Transverse colon (tissue), 4 donors: ENCODE measurements at places on chromosomes 12 and 14. TPM values are rescaled to one million over a fixed set of nuclear protein-coding genes. Genes with fewer than 3 reads are reported as not detected.

GRCh38 chr14:92900660-92901059 lies 22.3 kb upstream of the CHGA start:
- no peak for DNase-seq

GRCh38 chr12:91074154-91074709 lies 16.4 kb upstream of the KERA start:
- no peak for DNase-seq

GRCh38 chr12:92604786-92605185 lies 98.0 kb upstream of the PLEKHG7 start:
- DNase-seq, result no peak

DNA sequence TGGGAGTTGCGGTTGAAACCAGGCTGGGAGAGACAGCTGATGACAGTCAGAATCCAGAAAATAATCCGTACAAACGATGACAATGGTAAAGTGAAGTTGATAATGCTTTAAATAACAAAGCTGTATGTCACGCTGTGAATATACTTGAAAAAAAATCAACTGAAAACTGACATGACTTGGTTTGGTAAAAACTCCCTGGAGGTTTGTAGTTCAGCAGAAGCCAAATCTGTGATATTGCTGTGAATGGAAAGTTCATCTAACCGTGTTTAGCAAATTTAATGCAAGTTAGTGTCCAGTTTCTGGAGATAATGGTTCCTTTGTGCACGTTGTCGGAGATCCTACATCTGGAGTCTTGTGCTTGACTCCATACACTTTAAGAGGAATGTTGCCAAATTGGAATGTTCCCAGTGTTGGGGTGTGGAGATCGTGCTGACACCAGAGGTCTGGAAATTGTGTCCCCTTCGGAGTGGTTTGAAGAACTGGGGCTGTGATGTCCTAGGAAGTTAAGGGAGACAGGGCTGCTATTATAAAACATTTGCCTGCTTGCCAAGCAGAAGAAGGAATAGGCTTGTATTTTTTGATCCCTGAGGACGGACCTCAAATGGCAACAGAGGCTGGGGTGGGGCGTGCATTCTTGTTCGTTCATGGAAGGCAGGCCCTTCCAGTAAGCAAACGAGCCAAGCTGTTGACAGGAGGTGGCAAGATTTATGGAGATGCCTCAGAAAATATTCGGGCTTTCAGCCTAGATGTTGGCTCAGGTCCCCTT lies 30.6 kb downstream of the PPFIBP1 start:
- peak; percentile 14 for DNase-seq

GRCh38 chr14:103905842-103906456 lies 22.3 kb upstream of the TDRD9 start:
- no peak for DNase-seq

GRCh38 chr12:50745861-50746260 lies 18.0 kb upstream of the ATF1 start:
- no peak for DNase-seq

DNA sequence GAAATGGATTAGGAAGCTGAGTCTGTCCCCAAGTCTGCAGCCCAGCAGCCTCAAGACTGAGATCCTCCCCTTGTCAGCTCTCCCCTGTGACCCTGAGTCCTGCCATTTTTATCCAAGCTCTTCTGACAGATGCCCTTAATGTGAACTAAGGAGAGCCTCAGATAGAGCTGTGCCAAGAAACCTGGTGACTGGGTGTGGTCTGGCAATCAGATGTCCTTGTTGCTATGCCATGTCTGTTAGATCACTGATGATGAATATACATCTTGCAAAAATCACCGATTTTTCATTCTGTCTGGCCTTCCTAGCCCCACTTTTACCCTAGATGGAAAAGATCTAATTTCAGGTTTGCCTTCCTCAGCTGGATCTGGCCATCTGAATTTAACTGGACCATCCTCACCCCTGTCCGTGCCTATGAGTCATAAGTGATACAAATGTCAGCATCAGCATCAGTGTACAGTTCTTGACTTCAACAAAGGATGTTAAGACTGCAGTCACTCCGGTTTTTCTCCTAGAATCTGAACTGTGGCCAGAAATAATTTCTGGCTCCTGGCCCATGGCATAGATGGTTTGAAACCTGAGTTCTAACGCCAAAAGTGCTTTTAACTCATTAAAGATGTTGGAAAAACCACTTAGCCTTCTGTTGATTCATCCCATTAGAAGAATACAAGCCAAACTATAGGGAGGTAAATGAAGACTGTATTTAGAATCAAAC lies 61.2 kb upstream of the GRIP1 start:
- DNase-seq, result no peak

- no peak for DNase-seq
Measured at GRCh38 chr12:96521895-96522682, 32.7 kb downstream of the CFAP54 start.

GRCh38 chr12:24244801-24245200 lies 295.3 kb upstream of the SOX5 start:
- DNase-seq, result no peak

- peak; percentile 23 for DNase-seq
Measured at GRCh38 chr12:132872975-132873421, 14.4 kb downstream of the CHFR start.

GRCh38 chr14:74647678-74648461 lies 35.8 kb upstream of the LTBP2 start:
- no peak for DNase-seq

GRCh38 chr12:106269150-106269771 lies 21.4 kb upstream of the CKAP4 start:
- DNase-seq, result no peak

GRCh38 chr14:35292770-35293561 lies 784 bp downstream of the PSMA6 start:
- DNase-seq, result no peak

DNA sequence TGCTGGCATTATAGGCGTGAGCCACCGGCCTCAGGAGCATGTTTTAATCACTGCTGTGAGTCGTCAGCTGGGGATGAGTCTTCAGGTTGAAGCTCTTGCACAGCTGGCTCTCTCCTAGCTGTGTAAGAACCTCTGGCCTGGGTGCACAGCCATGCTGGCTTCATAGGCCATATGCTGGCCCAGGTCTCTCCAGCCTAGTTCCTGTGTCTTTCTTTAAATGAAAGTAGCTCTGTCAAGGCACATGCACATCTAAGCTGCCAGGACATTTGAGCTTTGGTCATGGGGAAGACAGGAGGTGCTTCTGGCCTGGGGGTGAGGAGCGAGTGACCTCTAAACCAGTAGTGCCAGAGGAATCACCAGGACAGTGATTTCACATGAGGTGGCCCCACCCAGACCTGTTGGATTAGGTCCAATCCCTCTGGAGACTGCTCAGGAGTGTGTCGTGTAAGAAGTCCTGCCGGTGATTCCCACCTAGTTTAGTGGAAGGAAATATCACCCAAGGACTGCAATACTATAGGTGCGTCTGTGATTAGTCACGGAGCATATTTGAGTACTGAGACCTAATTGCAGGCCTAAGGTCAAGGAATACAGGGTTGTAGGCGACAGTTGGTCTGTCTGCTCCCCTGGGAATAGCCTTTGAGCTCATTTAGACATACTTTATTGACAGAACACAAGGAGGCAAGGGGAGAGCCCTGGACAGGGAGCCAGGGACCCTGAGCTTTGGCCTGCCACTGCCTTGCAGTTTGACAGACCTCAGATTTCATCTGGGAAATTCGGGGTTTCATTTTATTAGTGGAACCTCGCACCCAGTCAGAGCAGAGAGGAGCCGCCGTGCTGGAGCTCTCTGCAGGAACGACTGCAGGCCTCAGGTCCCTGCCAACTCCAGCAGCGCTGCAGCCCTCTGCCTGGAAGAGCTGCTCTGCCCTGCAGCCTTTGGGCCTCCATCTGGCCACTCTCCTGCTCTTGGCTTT lies 67.0 kb downstream of the ANKRD9 start:
- DNase-seq, result peak; percentile 87

GRCh38 chr12:28780096-28780495 lies 369.0 kb upstream of the FAR2 start:
- peak; percentile 9 for DNase-seq

DNA sequence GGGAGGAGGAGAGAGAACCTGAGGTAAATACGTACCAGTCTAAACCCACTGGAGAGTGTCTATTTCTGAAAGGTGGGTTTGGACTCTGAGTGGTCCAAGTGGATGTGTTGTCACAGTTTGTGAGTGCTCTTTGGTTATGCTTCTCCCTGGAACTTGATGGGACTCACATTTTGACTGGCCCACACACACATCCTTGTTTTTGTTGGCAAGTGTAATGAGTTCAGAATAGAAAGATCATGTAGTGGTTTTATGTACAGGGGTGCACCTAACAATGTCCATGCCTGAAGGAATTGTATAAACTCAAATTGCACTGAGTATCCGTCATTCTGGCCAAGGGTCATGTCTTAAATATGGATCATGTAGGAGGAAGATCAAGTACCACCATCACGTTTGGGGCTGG lies 4.8 kb downstream of the PPFIBP1 start:
- DNase-seq, result no peak

DNA sequence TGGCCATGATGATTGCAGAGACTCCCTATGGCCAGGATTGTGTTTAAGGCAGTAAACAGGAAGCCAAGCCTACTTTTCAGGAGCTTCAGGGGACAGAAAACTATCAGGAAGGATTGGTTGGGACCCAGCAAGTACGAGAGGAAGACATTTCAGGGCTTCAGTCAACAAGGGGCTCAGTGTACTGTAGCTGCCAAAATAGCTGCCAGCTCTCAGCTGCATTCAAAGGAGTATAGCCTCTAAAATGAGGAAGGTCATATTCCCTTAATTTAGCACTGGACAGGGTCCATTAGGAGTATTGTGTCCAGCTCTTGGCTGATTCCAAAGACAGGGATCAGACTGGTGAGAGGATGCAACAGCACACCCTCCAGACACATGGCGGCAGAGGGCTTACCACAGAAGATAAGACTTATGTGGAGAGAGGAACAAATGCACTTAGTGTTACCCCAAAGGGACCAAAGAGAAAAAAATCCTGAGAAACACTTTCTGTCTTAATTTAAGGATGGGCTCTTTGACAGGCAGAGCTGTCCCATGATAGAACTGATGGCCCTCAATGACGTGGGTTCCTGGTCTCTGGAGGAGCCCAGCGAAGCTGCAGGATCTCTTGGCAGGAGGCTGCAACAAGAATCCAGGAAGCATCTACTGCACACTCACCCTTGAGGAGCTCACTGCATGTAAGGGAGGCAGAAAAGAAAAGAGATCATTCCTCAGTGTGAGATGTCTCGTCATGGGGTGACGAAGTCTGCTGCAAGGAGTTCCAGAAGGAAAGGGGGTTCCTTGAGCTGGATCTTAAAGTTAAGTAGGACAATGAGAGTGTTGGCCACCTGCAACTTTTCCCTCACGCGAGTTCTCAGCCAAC lies 14.8 kb downstream of the BDKRB1 start:
- no peak for DNase-seq

- DNase-seq, result no peak
Measured at GRCh38 chr12:76634133-76634532, 74.6 kb upstream of the OSBPL8 start.

DNA sequence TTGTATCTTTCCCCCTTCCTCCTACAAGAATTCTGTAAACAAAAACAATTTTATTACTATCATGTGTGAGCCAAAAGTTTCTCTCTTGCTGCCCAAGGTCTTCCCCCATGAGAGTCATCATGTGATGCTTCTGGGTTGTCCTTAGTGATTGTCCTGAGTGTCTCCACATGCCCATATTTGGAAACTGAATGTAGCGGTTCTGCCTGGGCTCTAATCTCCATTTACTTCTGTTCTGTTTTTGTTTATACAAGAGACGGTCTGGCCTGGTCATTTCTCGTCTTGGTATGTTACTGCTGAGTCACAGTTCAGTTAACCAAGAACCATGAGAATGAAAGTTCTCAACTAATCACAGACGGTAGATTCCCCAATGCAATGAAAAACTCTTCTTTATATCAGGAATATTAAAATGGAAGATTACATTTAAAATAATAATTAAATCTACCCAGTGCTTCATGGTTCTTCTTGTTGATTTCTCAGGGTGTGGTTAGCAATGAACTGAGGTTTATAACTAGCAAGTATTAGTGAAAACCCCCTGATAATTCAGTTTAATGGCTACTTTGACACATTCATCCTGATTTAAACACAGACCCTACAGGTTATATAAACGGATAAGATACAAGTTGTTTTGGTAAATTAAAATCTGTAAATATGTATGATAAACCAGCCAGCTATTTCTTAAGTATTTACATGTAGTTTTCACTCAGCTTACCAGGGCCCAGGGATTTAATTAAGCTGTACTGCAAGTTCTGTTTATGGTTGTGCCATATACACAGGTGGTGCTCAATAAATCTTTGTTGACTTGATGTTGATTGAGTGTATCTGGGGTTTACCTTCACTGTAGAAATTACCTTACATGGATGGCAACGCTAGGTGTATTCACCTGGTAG lies 81.1 kb downstream of the PELI2 start:
- no peak for DNase-seq

DNA sequence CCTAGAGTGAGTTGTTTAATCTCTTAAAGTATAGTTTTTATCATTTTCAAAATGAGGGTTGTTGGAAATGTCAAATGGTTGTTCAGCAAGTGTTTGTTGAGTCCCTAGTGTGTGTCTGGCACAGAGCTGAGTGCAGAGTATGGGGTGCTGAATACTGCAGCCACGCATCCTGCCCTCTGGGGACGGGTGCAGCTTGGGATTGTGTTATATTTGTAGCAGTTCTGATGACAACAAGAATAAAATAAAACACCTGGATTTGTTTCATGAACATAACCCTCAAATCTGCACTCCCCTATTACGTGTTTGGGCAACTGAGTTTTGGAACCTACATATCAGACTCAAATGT lies 127.9 kb downstream of the CACNA1C start:
- no peak for DNase-seq

GRCh38 chr14:61203081-61203753 lies 77.9 kb downstream of the TMEM30B start:
- DNase-seq, result no peak

DNA sequence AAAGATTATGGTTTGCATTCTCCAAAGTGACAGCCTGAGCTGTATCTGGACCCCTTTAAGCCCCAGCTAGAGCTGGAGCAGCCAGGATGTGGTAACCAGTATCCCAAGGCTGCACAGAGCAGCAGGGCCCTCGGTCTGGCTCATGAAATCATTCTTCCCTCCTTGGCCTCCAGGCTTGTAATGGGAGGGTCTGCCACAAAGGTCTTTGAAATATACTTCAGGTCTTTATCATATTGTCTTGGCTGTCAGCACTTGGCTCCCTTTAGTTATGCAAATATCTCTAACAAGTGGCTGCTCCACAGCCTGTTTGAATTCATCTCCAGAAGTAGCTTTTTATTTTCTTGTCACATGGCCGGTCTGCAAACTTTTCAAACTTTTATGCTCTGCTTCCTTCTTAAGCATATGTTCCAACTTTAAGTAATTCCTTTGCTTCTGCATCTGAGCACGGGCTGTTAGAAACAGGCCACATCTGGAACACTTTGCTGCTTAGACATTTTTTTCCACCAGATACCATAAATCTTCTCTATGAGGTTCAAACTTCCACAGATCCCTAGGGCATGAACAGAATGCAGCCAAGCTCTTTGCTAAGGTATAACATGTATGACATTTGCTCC lies 663.4 kb upstream of the MIS18BP1 start:
- DNase-seq, result no peak

The CORO1C gene
- 146 TPM for total RNA-seq

The ZFYVE26 gene
- total RNA-seq, result 28.1 TPM

The USP5 gene
- total RNA-seq, result 171 TPM

The RTL1 gene
- not detected for total RNA-seq

The STAT6 gene
- 318 TPM for total RNA-seq

The MYF5 gene
- not detected for total RNA-seq

The MSRB3 gene
- total RNA-seq, result 56.9 TPM

The MAPK1IP1L gene
- total RNA-seq, result 50.2 TPM

The AMIGO2 gene
- 6.7 TPM for total RNA-seq

The PLBD1 gene
- 30.8 TPM for total RNA-seq

The BBOF1 gene
- 4.1 TPM for total RNA-seq
